ENCODE measurements at places on chromosomes 2 and 18.

- DNase-seq = no peak
These were observed 106.7 kb downstream of the MEIS1 start for GRCh38 chr2:66541646-66542045.

GRCh38 chr18:14919666-14920065 is 171.7 kb downstream of the ANKRD30B start:
- no peak for DNase-seq

DNA sequence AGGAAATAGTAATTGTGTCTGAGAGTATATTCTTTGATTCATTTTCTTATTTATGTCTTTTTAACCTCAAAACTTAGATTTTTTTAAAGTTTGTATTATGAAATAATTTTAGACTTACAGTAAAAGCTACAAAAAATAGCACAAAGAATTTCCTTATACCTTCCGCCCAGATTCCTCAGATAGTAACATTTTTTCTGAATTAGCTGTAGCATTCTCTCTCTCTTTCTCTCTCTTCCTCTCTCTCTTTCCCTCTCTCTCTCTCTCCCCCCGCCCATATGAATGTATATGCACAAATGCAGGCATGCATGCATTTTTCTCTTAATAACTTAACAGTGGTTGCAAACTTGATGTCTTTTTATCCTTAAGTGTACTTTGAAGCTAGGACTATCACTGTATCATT is 361.1 kb upstream of the NRP2 start:
- no peak for DNase-seq

DNA sequence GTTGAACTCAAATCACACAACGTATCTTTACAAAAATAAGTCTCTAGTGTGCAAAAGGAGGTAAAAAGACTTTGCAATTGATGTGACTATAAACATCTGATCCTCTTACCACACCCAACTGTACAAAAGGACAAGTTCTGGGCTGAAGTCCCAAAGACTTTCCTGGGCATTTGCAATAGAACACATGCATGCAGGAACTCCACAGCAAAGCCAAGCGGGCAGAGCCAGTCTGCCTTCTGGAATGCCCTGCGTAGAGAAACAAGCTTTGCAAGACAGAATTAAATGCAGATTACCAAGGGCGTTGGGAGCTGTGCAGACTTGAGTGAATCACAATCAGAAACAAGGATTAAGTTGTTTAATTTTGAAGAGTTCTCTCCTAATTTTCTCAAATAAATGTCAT is 208.4 kb upstream of the ZNF521 start:
- no peak for DNase-seq

GRCh38 chr2:36584148-36584794 is 13.7 kb downstream of the FEZ2 start:
- DNase-seq = no peak

DNA sequence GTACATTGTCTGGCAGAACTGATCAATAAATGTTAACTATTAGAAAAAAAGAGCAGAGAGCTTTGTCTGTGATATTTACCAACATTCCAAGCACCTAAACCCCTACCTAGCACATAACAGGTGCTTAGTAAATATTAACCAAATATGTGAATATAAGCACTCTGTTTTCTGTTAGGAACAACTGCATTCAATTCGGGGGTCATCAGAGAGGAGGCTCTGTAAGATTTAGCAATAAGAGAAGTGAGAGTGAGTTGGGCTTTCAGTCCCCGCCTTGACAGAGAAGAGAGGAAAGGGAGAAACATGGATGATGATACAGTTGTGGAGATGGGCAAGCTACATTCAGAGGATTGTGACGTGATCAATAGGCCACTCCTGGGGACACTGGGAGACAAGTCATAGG is 47.7 kb downstream of the MYOM1 start:
- DNase-seq = no peak

DNA sequence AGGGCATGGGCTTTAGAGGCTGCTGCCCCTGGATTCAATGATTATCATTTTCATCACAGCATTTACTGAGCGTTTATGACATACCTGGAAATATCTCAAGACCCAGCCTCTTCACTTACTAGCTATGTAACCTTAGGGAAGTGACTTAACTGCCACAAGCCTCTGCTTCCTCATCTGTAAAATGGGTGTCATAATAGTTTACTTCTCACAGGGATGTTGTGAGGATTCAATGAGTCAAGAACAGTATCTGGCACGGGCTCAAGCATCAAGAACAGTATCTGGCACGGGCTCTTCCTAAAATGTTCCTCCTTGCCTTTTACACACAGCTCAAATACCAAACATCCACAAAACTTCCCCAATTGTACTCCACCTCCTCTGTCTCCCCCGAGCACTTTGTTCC is 31.4 kb downstream of the LGALSL start:
- peak; percentile 28 for DNase-seq

DNA sequence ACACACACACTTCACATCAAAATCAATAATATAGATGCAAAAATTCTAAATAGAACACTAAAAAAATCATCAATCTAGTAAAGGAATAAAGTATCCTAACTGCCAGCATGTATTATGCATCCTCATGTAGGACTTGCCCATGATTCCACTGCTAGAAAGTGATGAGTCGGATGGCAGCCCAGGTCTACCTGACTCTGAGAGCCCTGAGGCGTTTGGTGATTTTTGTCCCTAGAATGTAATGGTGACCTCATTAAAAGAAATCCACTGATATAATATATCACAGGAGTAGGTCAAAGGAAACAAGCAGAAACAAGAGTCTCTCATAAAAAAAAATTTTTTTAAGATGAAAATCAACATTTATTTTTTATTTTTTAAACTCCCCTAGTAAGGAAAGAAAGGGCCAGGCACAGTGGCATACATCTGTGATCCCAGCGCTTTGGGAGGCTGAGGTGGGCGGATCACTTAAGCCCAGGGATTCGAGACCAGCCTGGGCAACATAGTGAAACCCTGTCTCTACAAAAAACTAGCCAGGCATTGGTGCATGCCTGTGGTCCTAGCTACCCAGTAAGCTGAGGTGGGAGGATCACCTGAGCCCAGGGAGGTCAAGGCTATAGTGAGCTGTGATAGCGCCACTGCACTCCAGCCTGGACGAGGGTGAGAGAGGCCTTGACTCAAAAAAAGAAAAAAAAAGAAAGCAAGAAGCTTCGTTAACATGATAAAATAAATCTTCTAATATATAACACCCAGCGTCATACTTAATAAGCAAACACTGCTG is 24.4 kb upstream of the ACTG2 start:
- no peak for DNase-seq

GRCh38 chr18:75533209-75533608 is 105.7 kb upstream of the SMIM21 start:
- no peak for DNase-seq

GRCh38 chr2:222295368-222296062 is 3.3 kb downstream of the PAX3 start:
- no peak for DNase-seq

DNA sequence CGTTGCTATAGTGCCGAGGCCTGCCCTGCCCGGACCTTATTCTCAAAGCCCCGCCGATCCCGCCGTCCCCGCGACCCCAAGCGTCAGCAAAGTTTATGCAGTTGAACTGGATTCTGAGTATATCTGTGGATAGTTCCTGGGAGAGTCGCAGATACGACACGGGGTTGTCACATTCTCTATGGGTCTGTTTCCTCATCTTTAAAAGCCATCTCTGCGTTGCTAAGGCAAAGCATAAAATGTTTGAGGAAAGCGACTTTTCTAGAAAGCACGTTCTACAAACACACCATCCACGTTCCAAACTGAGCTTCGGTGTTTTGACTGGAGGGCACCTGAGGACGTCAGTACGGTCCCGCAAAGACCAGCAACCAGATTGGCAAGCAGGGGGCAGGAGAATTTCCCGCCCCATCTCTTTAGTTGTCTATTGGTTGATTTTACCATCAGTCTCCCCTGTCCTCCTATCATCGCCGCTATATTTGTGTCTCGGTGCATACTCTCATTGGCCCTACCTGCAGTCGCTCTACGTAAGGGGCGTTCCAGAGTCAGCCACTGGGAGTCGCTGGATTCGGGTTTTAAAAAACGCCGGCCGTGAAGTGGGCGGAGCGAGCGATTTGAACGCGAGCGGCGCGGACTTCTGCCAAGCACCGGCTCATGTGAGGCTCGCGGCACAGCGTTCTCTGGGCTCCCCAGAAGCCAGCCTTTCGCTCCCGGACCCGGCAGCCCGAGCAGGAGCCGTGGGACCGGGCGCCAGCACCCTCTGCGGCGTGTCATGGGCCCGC is at the start of gene CENPA:
CENPA (plus strand) TSS at position 626 of the 776 bp plus-strand sequence; CDS start at position 767, 141 bp downstream.
- peak; percentile 100 for DNase-seq

DNA sequence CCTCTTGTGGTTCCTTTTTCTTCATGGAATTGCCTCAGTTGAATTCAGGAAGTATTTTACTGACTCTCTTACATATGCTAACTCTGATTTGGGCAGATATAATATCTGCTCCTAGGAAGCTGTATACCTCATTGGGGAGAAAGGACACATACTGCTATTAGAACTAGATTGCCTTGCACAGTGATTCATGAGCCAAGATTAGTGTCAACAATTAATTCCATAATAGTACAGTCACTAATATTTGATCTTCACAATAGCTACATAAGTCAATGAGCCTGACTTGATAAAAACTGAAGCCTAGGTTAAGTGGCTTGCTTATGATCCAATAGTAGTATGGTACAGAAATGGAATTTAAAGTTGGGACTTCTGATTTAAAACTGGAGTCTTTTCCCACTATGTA is 127.6 kb downstream of the ETAA1 start:
- no peak for DNase-seq

DNA sequence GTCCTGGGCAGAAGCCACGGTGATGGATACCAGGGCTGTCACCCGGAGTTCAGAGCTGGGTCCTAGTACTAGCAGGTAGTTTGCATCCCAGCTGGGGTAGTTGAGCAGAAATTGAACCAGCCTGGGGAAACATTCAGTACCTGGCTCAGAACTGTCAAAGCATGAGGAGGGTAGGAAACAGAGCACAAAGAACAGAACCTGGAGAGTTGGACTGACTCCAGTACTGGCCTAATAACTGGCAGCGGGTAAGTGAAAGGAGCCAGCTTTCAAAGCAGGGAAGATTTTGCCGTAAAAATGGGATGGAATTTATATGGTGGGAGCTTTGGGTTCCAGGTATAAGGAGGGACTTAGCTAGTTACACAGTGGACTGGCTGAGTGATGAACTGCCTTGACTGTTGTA is 23.8 kb downstream of the ATG16L1 start:
- DNase-seq = no peak

DNA sequence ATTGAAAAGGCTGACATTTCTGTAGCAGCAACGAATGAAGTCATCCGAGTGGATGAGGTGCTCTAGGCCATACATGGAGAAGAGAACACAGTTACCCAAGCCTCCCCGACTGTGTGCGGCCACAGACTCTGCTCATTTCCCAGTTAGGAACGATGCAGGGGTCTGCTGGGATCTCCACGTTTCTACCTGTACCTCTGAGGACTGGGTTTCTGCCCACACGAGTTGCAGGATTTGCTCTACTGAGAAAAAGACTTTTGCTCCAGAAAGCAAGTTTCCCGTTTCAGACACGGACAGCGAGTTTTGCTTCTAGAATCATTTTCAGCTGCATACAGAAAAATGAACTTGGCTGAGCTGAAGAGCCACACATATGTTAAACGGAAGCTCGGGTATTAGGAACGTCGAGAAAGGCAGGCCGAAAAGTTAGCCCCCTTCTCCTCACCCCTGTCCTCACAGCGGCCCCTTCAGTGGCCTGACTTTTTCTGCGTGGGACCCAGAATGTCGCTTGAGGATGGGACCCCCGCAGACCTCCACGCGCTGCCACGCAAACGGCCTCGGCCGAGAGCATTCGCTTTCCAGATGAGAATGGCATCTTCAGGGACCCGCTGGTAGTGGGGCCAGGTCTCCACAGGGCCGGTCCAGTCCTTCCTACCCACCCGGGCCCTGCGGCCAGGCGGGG is 582 bp upstream of the RAB31 start:
- no peak for DNase-seq

DNA sequence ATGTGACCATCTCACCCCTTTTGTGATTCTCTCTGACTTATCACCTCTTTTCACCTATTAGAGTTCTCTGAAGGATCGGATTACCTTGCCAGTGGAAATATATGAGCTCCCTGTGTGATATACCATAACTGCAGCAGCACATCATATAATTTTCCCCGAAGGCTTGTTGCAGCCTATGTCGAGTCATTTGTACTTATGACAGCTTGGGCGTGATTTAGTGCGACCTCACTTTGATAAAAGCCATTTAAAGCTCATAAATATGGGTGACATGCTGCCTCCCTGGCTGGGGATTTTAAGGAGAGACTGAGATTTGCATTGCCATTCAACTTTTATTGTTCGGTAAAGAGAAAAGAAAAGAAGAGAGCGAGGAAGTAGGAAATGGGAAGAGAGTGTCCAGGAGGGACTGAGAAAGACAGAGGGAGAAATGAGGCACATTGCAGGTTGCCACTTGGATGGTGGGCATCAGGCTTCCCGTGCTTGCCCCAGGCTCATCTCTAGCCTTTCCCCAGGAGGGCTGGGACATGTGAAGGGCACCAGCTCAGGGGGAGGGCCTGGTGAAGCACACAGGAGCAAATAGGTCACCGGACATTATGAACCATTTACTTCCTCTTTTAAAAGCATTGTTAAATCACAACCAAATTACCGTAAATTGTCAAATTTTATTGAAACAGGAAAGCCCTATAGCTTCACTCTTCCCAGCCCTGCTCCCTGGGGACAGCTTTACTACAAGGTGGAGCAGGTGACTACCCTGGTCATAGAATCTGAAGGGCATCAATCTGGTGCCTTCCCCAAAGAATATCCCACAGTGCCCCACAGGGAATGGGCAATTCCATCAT is 161.3 kb downstream of the SETBP1 start:
- DNase-seq = no peak

DNA sequence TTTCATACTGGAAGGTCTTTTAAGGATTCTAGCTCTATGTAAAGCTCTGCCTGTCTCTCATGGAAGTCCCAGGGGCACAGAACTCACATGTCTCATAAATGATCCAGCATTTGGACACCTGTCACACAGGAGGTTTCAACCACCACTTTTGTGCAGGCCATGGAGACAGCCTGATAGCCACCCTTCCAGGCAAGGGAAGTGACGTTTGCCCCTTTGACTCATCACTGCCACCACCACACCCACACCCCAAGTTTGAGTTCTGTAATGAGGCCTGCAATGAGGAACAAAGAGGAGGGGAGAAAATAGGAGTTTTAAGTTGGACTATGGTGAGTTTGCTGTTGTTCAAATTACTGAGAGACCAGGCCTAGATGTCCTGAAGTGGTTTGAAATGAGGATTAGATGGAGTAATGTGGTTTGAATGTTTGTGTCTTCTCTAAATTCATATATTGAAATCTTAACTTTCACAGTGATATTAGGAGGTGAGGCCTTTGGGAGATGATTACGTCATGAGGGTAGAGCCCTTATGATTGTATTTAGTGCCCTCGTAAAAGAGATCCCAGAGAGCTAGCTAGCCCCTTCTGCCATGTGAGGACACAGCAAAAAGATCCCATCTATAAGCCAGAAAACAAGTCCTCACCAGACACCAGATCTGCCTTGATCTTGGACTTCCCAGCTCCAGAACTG is 175.3 kb upstream of the EPHA4 start:
- no peak for DNase-seq

GRCh38 chr2:44777537-44777936 is 164.0 kb upstream of the SIX3 start:
- no peak for DNase-seq

- peak; percentile 90 for DNase-seq
These were observed 9.4 kb upstream of the ZNF512 start for GRCh38 chr2:27573452-27573851.

Data from fibroblast of mammary gland (primary cell).